ENCODE measurements at places on chromosomes 16 and 17.

DNA sequence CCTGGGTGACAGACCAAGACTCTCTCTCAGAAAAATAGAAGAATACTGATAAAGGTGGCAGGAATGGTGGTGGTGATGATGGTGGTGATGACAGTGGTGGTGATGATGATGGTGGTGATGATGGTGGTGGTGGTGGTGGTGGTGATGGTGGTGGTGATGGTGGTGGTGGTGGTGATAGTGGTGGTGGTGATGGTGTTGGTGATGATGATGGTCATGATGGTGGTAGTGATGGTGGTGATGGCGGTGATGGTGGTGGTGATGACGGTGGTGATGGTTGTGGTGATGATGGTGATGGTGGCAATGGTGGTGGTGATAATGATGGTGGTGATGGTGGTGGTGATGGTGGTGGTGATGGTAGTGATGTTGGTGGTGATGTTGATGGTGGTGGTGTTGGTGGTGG is 18.0 kb upstream of the CIITA start:
- no peak for DNase-seq

GRCh38 chr17:183021-183420 is 1.6 kb upstream of the DOC2B start:
- DNase-seq: no peak

DNA sequence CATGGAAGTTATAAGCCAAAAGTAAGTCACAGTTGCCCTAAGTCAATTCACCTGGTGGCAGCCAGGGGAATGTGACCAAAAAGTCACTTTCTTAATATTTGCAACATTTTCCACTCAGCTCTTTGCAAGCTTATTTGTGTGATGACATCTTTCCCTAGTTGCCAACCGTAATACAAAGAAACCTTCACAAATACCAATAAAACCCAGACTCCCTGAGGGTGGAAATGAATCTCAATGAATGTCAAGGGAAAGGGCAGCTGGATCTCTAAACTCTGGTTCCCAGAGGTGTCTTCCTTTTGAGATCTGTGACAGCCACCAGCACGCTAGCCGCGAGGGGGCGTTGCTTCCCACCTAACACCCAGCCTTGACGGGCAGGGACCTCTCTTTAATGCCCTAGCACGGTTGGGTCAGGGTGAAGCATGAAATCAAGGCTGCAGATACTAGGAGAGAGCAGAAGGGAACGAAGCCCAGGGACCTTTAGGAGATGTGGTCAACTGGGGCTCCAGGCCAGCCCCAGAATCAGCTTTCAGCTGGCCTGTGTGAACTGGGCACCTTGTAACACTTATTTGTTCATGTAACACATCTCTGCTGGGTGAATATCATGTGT is 82.2 kb downstream of the CMC2 start:
- DNase-seq: no peak

- DNase-seq: no peak
Observed at GRCh38 chr16:14641206-14641605, 8.5 kb downstream of the BFAR start.

DNA sequence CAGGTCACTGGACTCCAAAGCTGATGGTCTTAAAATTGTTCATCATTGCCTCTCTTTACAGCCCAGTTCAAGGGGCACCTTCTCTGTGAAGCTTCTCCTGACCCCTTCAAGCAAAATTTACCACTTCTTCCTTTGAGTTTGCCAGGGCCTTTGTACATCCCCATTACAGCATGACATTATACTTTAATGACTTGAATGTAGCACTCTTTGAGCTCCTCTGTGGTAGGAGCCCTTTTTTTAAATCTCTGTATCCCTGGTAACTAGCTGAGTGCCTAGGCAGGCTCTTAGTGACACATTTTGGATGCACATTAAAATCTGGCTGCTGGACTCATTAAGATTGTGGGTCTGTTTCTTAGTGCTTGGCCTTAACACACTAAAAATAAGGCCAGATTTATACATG is 412.1 kb downstream of the CA10 start:
- no peak for DNase-seq

GRCh38 chr16:21217121-21217520 is 5.7 kb upstream of the ZP2 start:
- no peak for DNase-seq

- DNase-seq: no peak
Observed at GRCh38 chr17:71052971-71053370, 883.6 kb downstream of the KCNJ2 start.
